Right lobe of liver (tissue), 6 donors: ENCODE measurements at places on chromosomes 13 and 19. TPM values are rescaled to one million over a fixed set of nuclear protein-coding genes. Genes with fewer than 3 reads are reported as not detected.
A peak's percentile ranks its signal among the peaks of the same experiment; 100 is the strongest.

GRCh38 chr13:55728247-55728646 is 1412.5 kb upstream of the PRR20A start:
- no peak overlapping the region for H3K4me3 ChIP-seq
- H3K27ac ChIP-seq = no peak overlapping the region
- H3K27me3 ChIP-seq = no peaks in the 10 kb centered on the region
- DNase-seq = no peak
- no peaks in the 10 kb centered on the region for H3K36me3 ChIP-seq
- no peaks in the 10 kb centered on the region for H3K4me1 ChIP-seq

DNA sequence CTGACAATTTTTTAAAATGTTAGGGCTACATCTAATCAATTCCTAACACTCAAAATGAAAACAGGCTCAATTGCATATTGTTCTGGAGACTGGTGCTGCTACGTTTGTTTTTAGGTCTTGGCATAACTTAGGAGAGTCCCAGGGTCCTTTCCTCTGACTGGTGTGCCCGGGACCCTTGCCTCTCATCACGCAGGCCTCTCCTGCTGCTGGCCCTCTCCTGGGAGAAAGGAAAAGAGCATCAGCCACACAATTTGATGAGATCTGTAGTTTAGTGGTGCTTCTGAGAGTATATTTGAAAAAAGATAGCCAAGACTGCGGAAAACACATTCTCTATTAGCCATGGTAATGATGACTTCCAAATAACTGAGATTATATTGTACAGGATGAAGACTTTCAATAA is 380.0 kb downstream of the KLF12 start:
- H3K27ac ChIP-seq = no peak overlapping the region
- H3K4me1 ChIP-seq = no peaks in the 10 kb centered on the region
- no peak for DNase-seq
- no peaks in the 10 kb centered on the region for H3K36me3 ChIP-seq
- H3K4me3 ChIP-seq = no peak overlapping the region

GRCh38 chr13:102870677-102871415 is 25.0 kb downstream of the ERCC5 start:
- H3K4me1 ChIP-seq = no peaks in the 10 kb centered on the region
- H3K27me3 ChIP-seq = no peaks in the 10 kb centered on the region
- peak; percentile 40 for DNase-seq

DNA sequence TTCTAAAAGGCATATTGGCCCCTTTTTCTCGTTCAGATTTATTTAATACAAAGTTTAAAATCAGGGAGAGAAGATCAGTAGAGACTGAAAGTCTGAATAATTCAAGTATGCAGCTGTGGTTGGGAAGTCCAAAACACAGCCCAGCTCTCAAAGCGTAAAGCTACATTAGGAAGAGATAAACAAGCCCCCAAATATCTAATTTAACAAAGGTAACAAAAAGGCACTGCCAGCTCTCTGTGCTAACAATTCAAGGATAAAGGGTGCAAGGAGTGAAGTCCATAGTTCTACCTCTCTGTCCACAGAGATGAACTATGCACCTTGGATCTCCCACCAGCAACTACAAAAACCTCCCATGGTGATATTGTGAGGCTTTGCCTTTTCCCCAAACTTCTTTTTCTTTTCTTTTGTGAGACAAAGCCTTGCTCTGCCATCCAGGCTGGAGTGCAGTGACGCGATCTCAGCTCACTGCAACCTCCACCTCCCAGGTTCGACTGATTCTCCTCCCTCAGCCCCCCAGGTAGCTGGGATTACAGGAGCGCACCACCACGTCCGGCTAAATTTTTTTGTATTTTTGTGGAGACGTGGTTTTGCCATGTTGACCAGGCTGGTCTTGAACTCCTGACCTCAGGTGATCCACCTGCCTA is 104.4 kb downstream of the LHFPL6 start:
- no peaks in the 10 kb centered on the region for H3K4me1 ChIP-seq
- no peaks in the 10 kb centered on the region for H3K27me3 ChIP-seq
- no peak for DNase-seq

DNA sequence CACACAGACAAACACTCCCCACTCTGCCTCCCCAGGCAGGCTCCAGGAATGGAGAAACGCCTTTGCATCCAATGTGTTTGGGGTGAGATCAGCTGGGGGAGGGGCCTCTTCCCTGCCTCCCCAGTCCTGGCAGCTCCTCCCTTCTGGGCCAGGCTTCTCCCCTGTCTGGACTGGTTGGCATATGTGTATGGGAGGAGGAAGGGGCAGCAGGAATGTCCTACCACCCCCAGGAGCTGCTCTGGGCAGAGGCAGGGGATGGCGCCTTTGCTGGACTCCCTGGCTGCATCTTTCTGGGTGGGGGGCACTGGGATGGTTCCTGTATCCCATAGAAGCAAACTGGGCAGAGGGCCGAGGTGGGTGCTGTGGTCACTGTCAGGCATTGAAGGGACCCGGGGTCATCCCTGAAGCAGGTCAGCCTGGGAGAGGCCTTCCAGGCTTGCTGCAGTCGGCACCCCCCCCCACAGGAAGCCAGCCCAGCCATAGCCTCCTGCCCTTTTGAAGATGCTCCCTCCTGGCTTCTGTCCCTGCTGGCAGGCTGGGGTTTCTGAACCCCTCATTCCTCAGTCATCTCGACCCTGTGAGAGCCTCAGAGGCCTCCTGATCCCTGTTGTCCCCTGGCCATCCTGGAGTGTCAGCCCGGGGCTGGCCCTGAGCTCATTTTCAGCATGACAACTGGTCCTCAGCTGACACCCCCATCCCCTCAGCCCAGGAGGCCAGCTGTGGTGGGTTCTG is 21.2 kb upstream of the SLC7A10 start:
- H3K4me3 ChIP-seq = no peak overlapping the region
- H3K36me3 ChIP-seq = no peaks in the 10 kb centered on the region
- no peaks in the 10 kb centered on the region for H3K4me1 ChIP-seq

- H3K4me1 ChIP-seq = no peaks in the 10 kb centered on the region
- DNase-seq = no peak
- H3K27me3 ChIP-seq = no peaks in the 10 kb centered on the region
- H3K27ac ChIP-seq = no peak overlapping the region
These were observed 40.0 kb downstream of the COL4A1 start for GRCh38 chr13:110266983-110267382.

DNA sequence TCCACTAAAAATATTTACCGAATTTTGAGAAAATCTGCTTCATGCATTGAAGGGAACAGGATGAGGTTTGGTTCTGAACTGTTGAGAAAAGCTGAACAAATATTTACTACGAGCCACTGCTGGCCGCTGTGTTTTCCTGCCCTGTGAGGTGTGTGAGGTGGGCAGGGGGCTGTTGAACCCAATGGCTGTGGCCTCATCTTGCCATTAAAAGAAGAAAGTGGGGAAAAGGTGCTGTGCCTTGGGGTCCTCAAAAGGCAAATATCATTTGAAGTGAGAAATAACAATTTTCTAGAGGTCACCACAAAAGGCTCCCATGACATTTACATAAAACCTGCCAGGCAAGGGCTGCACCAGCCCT is 44.7 kb downstream of the KLF2 start:
- H3K4me1 ChIP-seq = peaks cover 32% of the 10 kb centered on the region
- DNase-seq = peak; percentile 32
- H3K4me3 ChIP-seq = no peak overlapping the region
- H3K27me3 ChIP-seq = no peaks in the 10 kb centered on the region
- no peak overlapping the region for H3K27ac ChIP-seq
- no peaks in the 10 kb centered on the region for H3K36me3 ChIP-seq

GRCh38 chr13:95388420-95389079 is 87.3 kb upstream of the ABCC4 start:
- no peak overlapping the region for H3K27ac ChIP-seq
- no peak for DNase-seq
- no peaks in the 10 kb centered on the region for H3K4me1 ChIP-seq
- no peak overlapping the region for H3K4me3 ChIP-seq
- H3K27me3 ChIP-seq = no peaks in the 10 kb centered on the region

DNA sequence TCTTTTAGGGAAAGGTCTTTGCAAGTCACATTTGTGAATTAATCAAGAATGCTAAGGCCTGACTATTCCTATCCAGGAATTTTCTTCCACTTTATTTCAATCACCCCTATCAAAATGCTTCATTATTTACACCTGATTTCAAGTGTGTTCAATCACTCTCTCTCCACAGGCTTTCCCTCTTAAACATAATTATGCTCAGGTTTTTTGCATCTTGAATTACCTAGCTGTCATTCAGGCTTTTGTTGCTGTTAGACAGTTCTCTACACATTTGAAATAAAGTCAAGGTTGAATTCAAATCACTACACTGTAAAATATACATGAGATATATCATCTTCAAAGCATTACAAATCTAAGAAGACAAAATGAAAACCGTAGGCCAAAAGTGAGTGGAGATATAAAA is 941.3 kb upstream of the SLITRK1 start:
- H3K27me3 ChIP-seq = no peaks in the 10 kb centered on the region
- DNase-seq = no peak
- H3K4me1 ChIP-seq = no peaks in the 10 kb centered on the region

GRCh38 chr19:16338470-16339360 is 14.1 kb downstream of the KLF2 start:
- DNase-seq = no peak
- H3K27me3 ChIP-seq = no peaks in the 10 kb centered on the region
- H3K4me1 ChIP-seq = no peaks in the 10 kb centered on the region
- no peak overlapping the region for H3K27ac ChIP-seq

GRCh38 chr13:23386533-23386932 is 47.0 kb downstream of the SACS start:
- H3K4me1 ChIP-seq = no peaks in the 10 kb centered on the region
- H3K27me3 ChIP-seq = no peaks in the 10 kb centered on the region
- H3K4me3 ChIP-seq = no peak overlapping the region
- H3K27ac ChIP-seq = no peak overlapping the region

GRCh38 chr19:55028757-55029156 is 9.3 kb downstream of the GP6 start:
- no peak overlapping the region for H3K27ac ChIP-seq
- H3K27me3 ChIP-seq = no peaks in the 10 kb centered on the region
- no peak for DNase-seq

- no peak overlapping the region for H3K4me3 ChIP-seq
- no peaks in the 10 kb centered on the region for H3K36me3 ChIP-seq
- no peaks in the 10 kb centered on the region for H3K27me3 ChIP-seq
- no peak for DNase-seq
- H3K27ac ChIP-seq = no peak overlapping the region
These were observed 189.9 kb upstream of the UFM1 start for GRCh38 chr13:38159710-38160109.

- no peak for DNase-seq
- no peaks in the 10 kb centered on the region for H3K36me3 ChIP-seq
- H3K4me3 ChIP-seq = no peak overlapping the region
- H3K27ac ChIP-seq = no peak overlapping the region
- H3K4me1 ChIP-seq = no peaks in the 10 kb centered on the region
- no peaks in the 10 kb centered on the region for H3K27me3 ChIP-seq
These were observed 1662.6 kb upstream of the MIR17HG start for GRCh38 chr13:89684896-89685295.

DNA sequence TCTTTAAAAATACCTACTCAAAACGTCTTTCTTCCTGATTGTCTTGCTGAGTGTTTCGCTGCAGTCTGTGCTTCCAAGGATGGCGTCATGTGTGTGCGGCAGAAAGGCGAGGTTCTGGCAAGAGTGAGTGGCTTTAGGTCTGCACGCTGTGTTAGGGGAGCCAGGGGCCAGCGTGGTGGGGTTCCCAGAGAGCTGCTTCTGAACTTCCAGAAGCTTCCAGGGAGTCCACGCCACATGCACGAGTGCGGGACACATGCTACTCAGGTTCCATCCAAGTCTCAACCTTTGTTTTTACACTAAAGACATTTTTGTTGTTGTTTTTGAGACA is 67.9 kb downstream of the ATP11A start:
- no peak for DNase-seq
- no peaks in the 10 kb centered on the region for H3K36me3 ChIP-seq
- no peak overlapping the region for H3K27ac ChIP-seq
- H3K4me3 ChIP-seq = no peak overlapping the region
- no peaks in the 10 kb centered on the region for H3K4me1 ChIP-seq
- no peaks in the 10 kb centered on the region for H3K27me3 ChIP-seq

GRCh38 chr19:29485293-29485692 is 40.5 kb upstream of the VSTM2B start:
- H3K4me1 ChIP-seq = no peaks in the 10 kb centered on the region
- no peaks in the 10 kb centered on the region for H3K36me3 ChIP-seq
- DNase-seq = no peak
- no peak overlapping the region for H3K4me3 ChIP-seq
- H3K27me3 ChIP-seq = no peaks in the 10 kb centered on the region

GRCh38 chr19:38838208-38838985 is 6.8 kb upstream of the ECH1 start:
- peaks cover 69% of the 10 kb centered on the region for H3K4me1 ChIP-seq
- DNase-seq = peak; percentile 21
- no peak overlapping the region for H3K4me3 ChIP-seq
- H3K27ac ChIP-seq = peak overlapping the region; percentile 81
- H3K27me3 ChIP-seq = no peaks in the 10 kb centered on the region

- no peak overlapping the region for H3K4me3 ChIP-seq
- H3K27ac ChIP-seq = no peak overlapping the region
- no peaks in the 10 kb centered on the region for H3K27me3 ChIP-seq
- no peaks in the 10 kb centered on the region for H3K4me1 ChIP-seq
- no peak for DNase-seq
- H3K36me3 ChIP-seq = no peaks in the 10 kb centered on the region
These were observed 29.4 kb upstream of the STK24 start for GRCh38 chr13:98606296-98606695.

DNA sequence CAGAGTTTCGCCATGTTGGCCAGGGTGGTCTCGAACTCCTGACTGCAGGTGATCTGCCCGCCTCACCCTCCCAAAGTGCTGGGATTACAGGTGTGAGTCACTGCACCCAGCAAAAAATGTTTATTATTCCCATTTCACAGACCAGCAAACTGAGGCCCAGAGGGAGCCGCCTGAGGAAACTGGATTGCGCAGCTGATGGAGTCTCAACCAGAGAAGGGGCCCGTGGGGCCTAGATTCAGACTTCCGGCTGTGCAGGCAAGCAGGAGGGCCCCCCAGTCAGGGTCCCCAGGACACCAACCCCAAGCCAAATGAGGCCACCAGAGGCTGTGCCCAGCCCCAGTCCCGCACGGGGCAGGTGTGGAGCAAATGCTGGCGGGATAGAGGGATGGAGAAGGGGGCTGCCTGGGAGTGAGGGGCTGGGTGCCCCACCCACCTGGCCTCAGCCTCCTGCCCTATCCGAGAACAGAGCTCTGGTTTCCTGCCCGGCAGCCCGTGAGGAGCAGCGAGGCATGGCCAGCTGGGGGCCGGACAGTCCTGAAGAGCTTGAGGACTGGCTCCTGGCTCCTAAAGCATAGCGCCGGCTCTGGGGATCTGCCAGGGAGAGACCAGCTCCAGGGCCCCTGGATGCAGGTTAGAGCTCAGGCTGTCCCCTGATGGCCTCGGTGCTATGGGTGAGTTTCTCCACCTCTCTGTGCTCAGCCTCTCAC is 22.0 kb downstream of the MISP start:
- H3K4me1 ChIP-seq = no peaks in the 10 kb centered on the region
- no peak overlapping the region for H3K27ac ChIP-seq
- H3K4me3 ChIP-seq = no peak overlapping the region
- H3K36me3 ChIP-seq = no peaks in the 10 kb centered on the region
- DNase-seq = no peak
- no peaks in the 10 kb centered on the region for H3K27me3 ChIP-seq

- H3K27me3 ChIP-seq = no peaks in the 10 kb centered on the region
- H3K36me3 ChIP-seq = no peaks in the 10 kb centered on the region
These were observed 5.0 kb downstream of the C19orf33 start for GRCh38 chr19:38308926-38309614.

Gene ZGLP1
- total RNA-seq = 4.0 TPM

Gene TMEM259
- total RNA-seq = 94.2 TPM

Gene AXL
- 11.3 TPM for total RNA-seq

Gene ZNF829
- total RNA-seq = 0.95 TPM

Gene ZNF471
- 1.1 TPM for total RNA-seq

Gene LCP1
- 25.7 TPM for total RNA-seq

Gene MYH14
- total RNA-seq = 58.9 TPM
